HEK293T (cell line): ENCODE measurements at places on chromosomes 4 and X.

DNA sequence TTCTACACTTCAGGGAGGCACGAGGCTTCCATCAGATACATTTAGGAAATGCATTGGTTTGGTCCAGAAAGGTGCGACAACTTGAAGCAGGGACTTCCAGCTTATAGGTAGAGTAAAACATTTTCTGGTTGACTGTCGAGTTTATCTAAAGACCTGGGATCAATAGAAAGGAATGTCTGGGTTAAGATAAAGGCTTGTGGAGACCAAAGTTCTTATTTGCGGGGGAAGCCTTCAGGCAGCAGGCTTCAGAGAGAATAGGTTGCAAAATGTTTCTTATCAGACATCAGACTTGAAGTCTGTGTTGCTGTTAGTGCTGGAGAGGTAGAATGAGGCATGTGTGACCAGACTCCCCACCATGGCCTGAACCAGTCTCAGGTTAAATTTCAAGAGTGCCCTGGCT, 190.3 kb downstream of the TRIML1 start:
- DNase-seq = no peak

DNA sequence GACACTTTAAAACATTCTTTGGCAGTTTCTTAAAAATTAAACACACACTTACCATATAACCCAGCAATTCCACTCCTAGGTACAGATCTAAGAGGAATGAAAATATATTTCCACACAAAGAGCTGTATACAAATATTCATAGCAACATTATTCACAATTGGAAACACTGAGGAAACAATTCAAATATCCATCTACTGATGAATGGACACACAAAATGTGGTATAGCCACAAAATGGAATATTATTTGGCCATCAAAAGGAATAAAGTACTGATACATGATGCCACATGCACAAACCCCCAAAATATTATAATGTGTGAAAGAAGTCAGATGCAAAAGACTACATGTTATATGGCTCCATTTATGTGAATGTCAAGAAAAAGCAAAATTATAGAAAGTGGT, 70.9 kb downstream of the HS6ST2 start:
- DNase-seq = no peak

DNA sequence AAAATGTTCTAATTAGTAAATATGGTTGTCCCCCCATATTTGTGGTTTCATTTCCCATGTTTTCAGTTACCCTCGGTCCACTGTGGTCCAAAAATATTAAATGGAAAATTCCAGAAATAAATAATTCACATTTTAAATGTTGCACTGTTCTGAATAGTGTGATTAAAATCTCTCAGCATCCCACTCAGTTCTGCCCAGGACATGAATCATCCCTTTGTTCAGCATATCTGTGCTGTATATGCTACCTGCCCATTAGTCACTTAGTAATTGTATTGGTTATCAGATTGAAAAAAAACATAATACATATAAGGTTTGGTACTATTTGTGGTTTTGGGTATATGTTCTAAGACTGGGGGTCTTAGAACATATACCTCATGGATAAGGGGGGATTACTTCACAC, 55.1 kb upstream of the NXF3 start:
- DNase-seq = no peak

GRCh38 chr4:180832073-180832472, 1411.1 kb upstream of the TENM3 start:
- DNase-seq = no peak

DNA sequence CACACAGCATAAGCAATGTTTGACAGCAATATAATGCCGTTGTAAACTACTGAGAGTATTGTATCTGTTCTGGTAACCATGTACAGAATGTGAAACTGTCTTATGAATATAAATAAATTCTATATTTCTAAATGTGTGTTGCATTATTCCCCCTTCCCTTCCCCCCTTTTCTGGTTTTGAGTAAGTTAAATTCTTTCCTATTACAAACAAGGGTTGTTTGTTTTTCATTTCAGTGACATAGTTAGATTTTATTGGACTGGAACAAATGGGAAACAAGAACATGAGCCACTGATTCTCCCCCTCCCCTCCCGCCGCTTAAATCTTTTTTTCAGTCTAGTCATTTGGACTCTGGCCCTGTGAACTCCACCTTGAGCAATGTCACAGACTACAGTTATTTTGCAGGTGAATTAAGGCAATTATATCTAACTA, 69.8 kb downstream of the GPAT3 start:
- no peak for DNase-seq

DNA sequence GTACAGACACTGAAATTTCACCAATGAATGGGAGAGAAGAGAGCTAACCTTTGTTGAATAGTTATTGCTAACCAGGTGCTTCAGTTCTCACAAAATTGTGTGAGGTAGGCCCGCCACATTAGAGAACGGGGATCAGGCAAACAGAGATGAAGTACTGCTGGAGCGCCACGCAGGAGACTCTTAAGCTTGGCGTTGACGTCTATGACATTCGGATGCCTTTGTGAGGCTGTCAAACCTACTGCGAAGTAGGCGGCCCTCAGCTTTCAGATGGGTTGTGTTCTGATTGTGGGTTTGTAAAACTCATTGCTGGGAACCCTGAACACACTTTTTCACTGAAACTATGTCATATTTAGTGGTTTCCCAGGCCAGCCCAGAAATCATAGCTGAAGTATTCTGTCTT, 173.6 kb downstream of the CBR4 start:
- no peak for DNase-seq

GRCh38 chrX:9992724-9993123, 25.6 kb downstream of the CLDN34 start:
- no peak for DNase-seq

GRCh38 chrX:2549876-2550275, 49.1 kb upstream of the DHRSX start:
- no peak for DNase-seq

GRCh38 chr4:158809611-158810486, 41.0 kb downstream of the FNIP2 start:
- peak; percentile 47 for DNase-seq
